Fibroblast of pulmonary artery (primary cell): ENCODE measurements at places on chromosomes 3 and 15.

GRCh38 chr15:42457445-42458442, 33.2 kb downstream of the ZNF106 start:
- DNase-seq, result peak; percentile 96

DNA sequence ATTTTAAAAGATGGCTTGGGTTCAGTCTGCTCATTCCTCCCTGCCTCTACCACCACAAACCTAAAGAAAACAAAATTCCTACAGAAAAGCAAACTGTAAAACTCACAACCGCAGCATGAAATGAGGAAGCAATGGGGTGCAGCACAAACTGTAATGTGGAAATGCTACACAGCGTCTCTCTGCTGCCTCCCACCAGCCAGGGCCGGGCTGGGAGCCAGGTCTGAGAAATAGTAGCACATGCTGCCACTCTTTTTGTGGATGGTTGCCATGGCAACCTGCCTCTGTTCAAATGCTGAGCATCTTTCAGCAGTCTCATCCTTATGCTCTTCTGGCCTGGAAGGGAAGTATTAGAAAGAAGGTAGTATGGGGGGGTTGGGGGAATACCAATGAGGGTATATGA, 55.4 kb downstream of the EOMES start:
- peak; percentile 85 for DNase-seq

DNA sequence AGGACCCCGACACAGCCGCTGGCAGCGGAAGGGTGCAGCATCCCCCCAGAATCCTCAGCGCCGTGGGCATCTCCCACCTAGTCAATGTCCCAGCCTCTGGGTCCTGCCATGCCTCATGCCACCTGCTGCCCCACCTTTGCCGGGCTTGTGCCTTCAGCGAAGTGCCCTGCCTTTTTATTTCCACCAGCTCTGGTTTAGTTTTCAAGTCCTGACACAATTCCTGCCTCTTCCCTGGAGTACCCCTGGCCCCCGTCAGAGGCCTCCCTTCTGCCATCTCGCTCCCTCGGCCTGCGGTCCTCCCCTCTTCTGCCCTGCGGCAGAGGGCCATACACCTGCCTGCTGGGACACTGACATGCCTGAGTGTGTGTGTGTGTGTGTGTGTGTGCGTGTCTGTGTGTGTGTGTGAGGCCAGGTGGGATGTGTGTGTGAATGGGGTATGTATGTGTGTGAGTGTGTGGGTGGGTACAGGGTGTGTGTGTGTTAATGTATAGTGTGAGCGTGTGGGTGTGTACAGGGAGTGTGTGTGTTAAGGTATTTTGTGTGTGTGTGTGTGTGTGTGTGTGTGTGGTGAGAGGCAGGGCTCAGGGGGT, 129.9 kb downstream of the SMAD6 start:
- DNase-seq, result no peak

- no peak for DNase-seq
These were observed 1.7 kb downstream of the PLS1 start for GRCh38 chr3:142597906-142598305.

DNA sequence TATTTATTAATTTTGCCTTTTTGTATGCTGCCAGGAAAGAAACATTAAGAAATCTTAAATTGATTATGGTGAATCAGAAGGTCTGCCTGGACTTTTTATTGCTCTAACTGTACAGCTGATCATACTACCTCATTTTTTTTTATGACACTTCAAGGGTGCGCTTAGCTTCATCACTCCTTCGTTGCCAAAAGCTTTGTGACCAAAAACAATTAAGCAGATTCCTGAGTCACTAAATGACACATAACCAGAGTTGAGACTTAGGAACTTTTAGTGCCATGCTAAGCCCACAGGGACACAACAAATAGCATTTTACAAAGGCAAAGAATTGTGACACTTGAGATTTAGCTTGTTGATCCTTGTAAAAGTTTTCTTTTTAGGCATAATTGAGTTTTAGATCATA, 4.9 kb downstream of the ADIPOQ start:
- DNase-seq, result no peak

- DNase-seq, result peak; percentile 63
These were observed 4.3 kb upstream of the MTFMT start for GRCh38 chr15:65033659-65034269.

GRCh38 chr15:67407786-67408185, 113.1 kb upstream of the C15orf61 start:
- DNase-seq, result no peak

DNA sequence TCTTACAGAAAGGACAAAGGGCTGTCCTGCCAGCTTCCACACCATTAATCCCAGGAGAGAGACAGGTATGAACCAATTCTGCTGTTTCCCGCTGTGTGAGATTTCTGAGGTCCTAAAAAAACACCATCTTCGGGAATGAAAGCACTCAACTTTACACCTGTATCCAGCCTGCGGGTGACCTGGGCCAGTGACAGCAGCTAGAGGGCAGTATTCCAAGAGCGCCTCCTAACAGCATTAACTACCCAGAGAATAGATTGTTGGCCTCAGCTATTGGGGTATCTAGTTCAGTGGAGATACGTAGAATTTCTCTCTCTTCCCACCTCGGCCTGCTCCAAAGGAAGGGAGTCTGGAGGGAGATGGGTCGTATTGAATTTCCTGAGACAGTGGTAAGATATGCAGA, 55.1 kb downstream of the WDR76 start:
- DNase-seq, result no peak

DNA sequence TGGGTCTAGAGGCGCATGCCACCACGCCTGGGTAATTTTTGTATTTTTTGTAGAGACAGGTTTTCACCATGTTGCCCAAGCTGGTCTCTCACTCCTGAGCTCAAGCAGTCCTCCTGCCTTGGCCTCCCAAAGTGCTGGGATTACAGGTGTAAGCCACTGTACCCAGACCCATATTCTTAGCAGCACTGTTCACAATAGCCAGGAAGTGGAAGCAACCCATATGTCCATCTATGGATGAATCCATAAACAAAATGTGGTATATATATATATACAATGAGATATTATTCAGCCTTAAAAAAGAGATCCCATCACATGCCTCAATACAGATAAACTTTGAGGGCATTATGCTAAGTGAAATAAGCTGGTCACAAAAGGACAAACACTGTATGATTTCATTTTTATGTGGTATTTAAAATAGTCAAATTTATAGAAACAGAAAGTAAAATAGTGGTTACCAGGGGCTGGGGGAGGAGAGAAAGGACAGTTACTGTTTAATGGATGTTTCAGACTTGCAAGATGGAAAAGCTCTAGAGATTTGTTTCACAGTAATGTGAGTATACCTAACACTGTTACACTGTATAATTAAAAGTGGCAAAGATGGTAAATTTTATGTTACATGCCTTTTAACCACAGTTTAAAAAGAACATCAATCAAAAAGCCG, 35.7 kb upstream of the GRAMD1C start:
- no peak for DNase-seq

DNA sequence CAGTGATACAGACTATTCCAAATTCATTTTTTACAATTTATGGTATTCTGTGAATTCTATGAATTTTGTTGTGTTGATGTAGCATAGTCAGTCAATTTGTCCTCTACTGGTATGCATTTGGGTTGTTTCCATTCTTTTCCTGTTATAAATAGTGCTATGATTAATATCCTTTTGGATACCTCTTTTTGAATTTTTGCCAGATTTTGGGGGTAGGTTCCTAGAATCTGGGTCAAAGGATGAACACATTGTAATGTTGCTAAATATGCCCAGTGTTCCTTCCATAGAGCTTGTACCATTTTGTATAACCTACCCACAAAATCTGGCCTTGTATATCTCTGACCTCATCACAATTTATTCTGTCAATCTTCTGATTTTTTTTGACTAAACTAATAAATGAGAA, 44.4 kb upstream of the C3orf38 start:
- DNase-seq, result peak; percentile 50

DNA sequence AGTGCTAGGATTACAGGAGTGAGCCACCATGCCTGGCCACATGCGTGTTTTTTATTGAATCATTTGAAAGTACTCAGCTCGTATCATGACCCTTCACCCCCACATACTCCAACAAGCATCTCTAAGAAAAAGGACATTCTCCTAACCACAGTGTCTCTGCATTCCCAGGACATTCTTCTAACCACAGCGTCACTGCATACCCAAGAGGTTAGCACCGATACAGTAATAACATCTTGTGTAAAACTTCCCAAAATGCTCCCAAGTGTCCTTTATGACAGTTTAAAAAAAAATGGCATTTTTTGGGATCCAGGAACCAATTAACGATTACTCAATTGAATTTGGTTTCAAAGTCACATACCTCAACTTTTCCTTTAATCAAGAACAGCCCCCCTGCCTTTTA, 39.6 kb downstream of the FLNB start:
- peak; percentile 78 for DNase-seq

GRCh38 chr15:89074402-89075012, 13.7 kb upstream of the ABHD2 start:
- no peak for DNase-seq

DNA sequence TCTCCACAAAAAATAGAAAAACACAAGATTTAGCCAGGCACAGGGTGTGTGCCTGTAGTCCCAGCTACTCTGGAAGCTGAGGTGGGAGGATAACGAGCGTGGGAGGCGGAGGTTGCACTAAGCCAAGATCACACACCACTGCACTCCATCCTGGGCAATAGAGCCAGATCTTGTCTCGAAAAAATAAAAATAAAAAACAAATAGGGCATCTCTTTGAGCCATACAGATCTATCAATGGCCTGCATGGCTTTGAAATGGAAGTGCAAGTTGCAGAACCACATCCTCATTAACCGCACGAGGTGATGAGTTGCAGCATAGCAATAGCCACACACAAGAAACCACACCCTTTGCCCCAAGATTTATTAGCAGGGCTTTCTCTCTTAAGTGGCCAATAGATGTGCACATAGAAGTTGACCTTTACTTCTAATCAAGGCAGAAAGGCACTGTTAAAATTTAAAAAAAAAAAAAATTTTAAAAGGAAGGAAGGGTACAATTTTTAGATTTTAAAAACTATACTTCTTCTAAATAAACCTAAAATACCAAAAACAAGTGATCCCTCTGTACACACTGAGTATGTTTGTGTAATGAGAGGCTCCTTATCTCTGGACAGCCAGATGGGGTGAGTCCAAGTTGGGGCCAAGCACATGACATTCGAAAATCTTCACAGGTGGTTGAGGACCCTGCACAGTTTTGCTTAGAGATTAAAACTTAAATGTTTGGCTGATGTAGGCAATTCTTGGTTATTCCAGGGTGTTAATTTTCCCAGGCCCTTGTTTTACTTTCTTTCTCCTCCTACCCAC, 53.4 kb downstream of the FILIP1L start:
- DNase-seq, result no peak

DNA sequence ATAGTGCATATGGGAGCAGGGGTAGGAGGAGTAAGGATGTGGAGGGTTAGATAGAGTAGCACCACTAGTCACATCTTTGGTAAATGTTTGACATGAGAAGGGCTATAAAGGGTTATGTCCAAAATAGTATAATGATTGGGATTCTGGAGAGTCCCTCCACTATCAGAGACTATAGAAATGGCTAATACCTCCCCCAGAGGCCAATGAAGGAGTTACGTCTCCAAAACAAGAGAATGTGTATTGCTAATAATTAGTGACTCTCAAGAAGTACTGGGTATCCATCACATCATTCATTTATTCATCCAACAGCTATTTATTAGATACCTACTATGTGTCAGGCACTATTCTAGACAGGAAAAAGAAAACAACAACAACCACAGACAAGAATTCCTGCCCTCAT, 203.7 kb upstream of the UMPS start:
- DNase-seq, result no peak

DNA sequence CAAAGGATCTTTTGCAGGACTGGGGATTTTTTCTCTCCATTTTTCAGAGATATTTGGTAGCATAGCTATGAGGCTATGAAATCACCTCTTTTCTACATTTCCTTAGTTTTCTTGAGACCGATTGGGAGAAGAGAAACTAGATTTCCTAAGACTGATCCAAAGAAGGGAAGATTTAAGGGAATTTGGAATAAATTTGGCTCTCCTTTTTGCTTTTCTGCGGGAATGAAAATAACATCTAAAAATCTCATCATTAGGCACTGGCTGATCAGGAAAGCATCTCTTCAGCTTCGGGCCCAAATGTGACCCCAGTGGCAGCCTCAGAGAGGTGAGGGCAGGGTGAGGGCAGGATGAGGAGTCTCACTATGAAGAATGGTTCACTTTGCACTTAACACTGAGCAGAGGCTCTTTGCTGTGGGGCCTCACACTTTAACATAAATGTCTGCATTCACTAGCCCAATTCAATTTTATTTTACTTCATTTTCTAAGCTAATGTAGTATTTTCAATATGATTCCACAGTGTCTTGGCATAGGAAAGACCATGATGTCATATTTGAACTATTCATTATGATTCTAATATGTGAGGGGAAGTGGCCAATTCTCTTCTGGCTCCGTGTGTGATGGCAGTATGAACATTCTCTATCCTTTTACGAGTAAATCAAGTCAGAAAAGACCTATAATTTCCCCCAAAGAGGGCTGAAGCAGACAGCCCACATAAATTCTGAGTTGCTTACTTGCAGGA, 193.2 kb downstream of the MEX3B start:
- no peak for DNase-seq

DNA sequence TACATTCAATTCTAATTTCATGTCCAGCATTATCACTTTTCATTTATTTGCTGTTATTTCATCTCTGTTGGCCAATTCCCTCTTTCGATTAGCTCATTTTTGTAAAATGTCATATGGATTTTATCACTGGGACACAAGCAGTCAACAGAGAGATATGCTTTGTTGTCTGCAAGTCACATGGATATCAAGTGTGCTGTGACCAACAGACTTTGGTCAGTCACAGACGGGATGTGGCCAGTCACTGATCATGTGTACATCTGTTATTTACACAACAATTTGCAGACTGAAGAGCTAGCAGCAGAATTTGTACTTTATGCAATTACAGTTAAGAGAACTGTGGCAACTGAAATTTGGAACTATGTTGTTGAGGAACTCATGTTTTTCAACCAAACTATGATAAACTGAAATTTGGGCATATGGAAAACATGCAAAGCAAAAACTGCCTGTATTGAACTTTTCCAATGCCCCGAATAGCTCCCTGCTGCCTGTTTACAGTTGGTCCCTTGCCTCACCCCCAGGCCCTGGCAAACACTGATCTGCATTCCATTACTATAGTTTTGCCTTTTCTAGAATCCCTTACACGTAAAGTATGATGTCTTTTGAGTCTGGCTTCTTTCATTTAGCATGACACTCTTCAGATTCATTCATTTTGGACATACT, 104.4 kb downstream of the RPL22L1 start:
- no peak for DNase-seq

- no peak for DNase-seq
These were observed 15.9 kb downstream of the PFN2 start for GRCh38 chr3:149954812-149955211.

- peak; percentile 93 for DNase-seq
These were observed 57.8 kb upstream of the HRH1 start for GRCh38 chr3:11096266-11097139.
